HT-29 (cell line): ENCODE measurements at places on chromosomes 5 and 9.
A peak's percentile ranks its signal among the peaks of the same experiment; 100 is the strongest.

- no peak for DNase-seq
These were observed 2.1 kb downstream of the DHX29 start for GRCh38 chr5:55305345-55305744.

GRCh38 chr5:92890841-92891244 is 690.2 kb downstream of the NR2F1-AS1 start:
- DNase-seq, result no peak

DNA sequence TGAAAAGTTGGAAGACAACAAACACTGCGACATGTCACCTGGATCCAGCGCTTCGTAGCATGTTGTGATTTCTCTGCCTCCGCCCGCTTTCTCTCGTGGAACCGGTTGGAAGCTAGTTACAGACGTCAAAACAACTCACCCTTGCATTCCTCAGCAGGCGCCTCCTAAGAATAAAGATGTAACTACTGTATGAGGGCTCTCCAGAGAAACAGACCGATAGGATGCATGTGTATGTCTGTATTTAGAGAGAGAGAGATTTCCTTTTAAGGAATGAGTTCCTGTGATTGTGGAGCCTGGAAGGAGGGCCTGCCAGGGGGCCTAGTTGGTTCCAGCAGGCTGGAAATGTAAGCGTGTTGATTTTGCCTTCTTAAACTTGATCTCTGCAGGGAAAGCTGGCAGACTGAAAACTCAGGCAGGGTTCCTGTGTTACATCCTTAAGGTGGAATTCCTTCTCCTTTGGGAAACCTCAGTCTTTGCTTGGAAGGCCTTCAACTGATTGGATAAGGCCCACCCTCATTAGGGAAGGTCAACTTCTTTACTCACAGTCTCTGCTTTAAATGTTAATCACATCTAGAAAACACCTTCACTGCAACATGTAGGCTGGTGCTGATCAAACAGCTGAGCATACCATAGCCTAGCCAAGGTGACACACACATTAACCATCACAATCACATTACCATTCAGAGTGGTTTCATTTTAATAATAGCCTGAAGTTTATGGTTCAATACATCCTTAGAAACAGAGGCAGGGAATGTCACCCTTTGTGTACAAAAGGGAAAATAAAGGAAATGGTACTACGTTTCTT is 163.8 kb downstream of the SYK start:
- no peak for DNase-seq

- no peak for DNase-seq
These were observed 60.3 kb downstream of the PHF2 start for GRCh38 chr9:93636667-93637066.

- DNase-seq, result peak; percentile 28
These were observed 488.5 kb downstream of the NR2F1-AS1 start for GRCh38 chr5:93092349-93093105.

DNA sequence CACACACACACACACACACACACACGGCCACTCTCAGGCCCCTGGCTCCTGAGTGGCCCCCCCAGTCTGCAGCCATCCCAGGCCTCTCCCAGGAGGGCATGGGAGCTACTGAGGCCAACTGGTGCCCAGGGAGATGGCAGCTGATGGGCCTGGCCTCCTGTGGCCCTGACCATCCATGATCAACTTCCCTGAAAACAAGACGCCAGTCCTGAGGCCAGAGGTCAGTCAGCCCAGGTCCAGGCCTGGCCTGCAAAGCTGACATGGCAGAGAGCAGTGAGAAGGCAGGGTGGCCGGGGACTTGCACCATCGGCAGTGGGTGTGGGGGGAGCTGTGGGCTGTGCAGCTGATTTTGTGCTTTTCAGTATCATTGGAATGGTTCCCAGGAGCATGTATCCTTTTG is 47.0 kb downstream of the SARDH start:
- no peak for DNase-seq

- DNase-seq, result no peak
These were observed 5.3 kb upstream of the LHX3 start for GRCh38 chr9:136210276-136210675.

GRCh38 chr5:162209005-162209605 is 141.5 kb downstream of the GABRG2 start:
- DNase-seq, result peak; percentile 78

DNA sequence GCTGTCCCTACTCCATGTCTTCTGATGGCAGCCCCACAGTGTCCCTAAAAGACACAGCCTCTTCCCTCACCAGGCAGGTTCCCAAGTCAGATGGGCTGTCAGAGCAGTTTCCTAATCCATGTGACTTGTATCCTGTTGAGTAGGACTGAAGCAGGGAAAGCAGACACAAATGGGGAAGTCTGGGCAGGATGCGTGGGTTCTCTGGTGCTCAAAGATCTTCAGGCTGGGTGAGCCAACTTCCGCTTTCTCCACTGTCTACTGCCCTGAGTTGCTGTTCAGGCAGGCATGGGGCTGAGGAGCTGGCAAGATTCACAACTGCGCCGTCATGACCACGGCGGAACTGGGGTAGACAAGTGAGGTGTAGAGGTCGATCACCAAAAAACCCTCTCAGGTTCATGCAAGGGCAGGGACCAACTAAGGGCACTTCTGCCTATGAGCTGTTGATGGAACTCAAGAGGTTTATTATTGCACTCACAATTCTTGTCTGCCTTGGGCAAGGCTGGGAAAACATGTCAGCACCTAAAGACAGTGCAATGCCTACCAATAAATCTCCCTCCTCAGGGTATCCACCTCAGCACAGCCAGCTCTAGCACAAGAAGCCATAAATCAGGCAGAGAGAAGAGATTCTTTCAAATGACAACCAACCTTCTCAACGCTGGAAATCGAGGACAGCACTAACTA is 83.4 kb downstream of the RAPGEF1 start:
- DNase-seq, result no peak

DNA sequence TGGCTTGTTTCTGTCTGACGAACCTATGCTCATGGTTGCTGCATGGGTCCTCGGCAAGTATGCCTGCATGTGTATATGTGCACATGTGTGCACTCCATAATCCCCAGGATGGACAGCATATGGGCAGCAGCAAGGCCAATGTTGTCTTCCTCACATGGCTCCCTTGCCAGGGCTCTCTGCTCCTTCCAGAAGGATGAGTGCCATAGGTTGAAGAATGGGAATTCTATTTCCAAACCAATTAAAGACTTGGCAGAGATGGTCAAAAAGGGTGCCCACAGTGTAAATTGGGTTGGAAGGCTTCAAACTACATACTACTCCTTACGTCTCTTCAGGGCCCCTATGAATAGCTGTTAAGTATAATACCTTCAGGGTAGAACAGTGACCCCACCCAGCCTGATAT is 212.1 kb downstream of the PBX3 start:
- no peak for DNase-seq

DNA sequence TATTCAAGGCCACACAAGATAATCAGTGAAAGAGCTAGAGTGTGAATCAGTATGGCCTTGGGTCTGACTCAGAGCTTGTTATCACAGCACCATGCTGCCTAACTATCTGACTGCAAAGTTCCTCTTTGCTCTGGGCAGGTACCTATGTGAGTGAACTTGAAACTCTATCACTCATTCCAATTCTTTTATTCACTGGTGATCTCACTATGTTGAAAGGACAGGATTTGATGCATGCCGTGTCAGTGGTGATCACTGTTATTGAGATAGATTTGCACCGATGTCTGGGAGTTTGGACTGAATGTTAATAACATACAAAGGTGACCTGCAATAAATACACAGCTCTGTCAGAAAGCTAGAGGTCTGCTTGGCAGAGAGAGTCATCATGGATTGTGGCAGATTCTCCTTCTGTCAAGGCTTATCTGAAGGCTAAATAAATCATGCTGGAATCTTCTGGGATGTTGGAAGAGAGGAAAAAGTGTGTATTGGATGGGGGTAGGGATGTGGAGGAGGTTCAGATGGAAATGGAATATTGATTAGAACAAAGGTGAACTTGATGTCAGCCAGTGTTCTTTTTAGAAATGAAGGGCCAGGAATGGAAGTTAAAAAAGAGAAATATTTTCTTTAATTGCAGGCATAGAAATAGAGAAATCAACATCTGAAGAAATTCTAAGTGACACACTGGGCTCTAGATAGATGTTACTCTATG is 91.8 kb upstream of the TNC start:
- DNase-seq, result no peak

- no peak for DNase-seq
These were observed 12.5 kb upstream of the ZSWIM6 start for GRCh38 chr5:61319388-61320146.
